ENCODE measurements at places on chromosomes 5 and 9.

DNA sequence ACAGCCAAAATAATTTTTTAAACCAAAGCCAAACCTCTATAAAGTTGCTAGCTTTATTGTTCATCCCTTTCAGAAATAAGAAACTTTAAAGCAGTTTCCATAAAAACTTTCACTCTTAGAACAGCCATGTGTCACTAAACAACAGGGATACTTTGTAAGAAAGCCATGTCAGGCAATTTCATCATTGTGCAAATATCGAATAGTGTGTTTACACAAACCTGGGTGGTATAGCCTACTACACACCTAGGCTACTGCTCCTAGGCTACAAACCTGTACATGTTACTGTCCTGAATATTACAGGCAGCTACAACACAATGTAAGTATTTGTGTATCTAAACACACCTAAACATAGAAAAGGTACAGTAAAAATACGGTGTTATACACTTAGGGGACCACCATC lies 59.9 kb downstream of the TLE1 start:
- no peak for DNase-seq

DNA sequence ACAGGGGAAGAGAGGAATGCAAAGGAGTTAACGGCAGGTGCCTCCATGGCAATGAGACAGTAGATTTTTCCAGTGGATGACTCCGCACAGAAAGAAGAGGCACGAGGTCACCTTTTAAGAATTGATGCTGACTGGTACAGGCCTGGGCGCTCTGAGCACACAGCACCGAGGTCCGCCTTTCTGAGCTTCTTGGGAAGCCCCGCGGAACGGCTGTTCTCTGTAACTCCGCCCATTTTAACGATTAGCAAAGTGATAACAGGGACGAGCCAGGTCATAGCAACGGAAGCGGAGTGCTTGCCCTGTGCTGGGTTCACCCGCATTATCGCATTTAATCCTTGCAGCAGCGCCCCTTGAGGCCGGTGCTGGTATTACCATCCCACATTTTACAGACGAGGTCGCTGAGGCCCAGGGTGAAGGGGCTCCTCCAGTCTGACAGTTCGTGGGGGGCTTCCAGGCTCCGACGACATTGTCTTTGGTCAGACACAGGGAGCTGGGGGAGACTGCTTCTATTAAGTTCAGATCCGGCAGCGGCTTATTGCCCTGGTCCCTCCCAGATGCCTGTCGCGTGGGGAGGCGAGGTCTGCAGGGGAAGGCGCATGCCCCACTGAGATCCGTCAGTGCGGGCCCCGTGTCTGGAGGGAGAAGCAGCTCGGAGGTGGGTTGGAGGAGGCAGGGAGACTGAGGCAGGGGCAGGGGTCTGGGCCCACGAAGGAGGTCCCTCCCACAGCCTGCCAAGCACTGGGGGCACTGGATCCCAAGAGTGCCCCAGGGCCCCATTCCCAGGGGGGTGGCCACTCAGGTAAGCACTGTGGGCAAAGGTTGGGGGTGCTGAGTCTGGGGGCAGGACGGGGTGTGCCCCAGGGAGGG lies 22.3 kb upstream of the HMCN2 start:
- DNase-seq = peak; percentile 79

DNA sequence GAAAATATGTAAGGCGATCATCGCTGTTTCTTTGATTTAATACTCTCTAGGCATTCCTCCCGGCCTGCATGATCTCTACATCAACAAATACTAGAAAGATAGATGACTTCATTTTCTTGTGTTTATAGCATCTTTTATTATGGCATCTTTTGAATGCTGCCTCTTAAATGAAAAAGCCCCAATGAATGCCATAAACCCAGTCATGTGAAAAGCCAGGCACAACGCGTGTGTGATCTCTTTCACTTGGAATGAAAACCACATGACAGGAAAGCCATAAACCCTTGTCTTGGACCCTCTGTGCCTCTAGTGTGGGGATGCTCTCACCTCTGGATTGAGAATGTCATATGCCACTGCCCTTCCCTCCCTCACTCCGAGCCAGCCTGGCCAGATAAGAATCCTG lies 476.2 kb downstream of the SEMA5A start:
- no peak for DNase-seq

GRCh38 chr5:140556438-140556837 lies 835 bp downstream of the SRA1 start:
- DNase-seq = no peak

- DNase-seq = no peak
These were observed 190.6 kb upstream of the MSX2 start for GRCh38 chr5:174533751-174534241.

GRCh38 chr9:27561685-27562084 lies 11.6 kb downstream of the C9orf72 start:
- no peak for DNase-seq

DNA sequence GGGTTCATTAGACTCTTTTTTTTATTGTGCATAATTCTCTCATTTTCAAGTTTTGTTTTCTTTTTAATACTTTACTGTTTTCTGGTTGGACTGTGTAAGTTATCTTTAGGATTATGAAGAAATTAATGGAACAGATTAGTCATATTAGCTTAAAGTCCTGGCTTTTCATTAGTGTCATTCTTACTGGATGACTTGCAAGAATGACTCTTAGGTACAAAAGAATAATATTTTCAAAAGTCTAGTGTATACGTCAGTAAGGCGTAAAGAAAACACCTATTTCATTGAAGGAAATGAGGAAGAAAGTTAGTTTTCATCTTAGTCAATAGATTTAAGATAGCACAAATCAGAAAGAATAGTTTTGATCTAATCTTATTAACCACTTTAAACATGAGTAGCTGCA lies 20.4 kb downstream of the UHRF2 start:
- peak; percentile 19 for DNase-seq

- DNase-seq = peak; percentile 82
These were observed 18.3 kb upstream of the NEK6 start for GRCh38 chr9:124239249-124240073.

DNA sequence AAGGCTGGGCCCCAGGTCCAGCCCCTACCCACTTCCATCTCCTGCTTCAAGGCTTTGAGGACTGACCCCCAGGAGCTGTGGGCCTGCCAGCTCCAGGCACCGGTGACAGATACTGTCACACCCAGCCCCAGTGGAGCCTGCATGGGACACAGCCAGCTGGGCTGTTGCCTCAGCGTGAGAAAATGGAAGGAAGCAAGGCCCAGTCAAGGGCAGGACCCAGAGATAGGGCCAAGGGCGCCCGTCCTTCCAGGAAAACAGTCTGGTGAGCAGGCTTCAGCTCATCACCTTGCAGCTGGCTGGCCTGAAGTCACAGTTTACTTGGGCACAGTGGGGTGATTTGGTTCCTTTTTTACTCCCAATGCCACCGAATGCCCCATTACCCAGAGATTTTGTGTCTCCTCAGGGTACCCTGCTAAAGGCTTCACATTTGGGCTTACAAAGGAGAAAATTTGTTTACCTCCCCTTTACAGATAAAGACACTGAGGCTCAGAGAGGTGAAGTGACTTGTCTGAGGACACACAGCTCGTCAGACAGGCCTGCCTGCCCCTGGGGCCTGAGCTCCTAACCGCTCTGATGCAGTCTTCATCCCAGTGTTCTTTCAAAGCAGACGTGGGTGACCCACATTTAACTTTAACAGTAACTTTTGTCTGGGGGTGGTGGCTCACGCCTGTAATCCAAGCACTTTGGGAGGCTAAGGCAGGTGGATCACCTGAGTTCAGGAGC lies 21.5 kb upstream of the WDR38 start:
- no peak for DNase-seq

- DNase-seq = peak; percentile 66
These were observed 5.3 kb downstream of the RALGDS start for GRCh38 chr9:133115604-133116345.

DNA sequence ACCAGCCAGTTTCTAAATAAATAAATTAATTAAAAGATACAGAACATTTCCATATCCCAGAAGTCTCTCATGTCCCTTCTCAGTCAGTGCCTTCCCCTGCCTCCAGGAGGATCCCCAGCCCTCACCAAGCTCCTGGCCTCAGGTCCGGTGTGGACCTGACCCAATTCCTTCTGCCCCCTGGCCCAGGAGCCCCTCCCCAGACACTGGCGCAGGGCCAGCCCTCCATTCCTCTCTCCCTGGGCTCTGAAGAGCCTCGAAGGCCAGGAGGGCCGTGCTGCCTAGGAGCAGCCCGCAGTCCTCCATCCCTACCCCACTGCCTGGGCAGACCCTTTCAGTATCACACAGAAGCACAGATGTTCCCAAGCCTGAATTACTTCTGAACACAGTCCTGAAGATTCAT lies 61.8 kb upstream of the BARHL1 start:
- DNase-seq = no peak

DNA sequence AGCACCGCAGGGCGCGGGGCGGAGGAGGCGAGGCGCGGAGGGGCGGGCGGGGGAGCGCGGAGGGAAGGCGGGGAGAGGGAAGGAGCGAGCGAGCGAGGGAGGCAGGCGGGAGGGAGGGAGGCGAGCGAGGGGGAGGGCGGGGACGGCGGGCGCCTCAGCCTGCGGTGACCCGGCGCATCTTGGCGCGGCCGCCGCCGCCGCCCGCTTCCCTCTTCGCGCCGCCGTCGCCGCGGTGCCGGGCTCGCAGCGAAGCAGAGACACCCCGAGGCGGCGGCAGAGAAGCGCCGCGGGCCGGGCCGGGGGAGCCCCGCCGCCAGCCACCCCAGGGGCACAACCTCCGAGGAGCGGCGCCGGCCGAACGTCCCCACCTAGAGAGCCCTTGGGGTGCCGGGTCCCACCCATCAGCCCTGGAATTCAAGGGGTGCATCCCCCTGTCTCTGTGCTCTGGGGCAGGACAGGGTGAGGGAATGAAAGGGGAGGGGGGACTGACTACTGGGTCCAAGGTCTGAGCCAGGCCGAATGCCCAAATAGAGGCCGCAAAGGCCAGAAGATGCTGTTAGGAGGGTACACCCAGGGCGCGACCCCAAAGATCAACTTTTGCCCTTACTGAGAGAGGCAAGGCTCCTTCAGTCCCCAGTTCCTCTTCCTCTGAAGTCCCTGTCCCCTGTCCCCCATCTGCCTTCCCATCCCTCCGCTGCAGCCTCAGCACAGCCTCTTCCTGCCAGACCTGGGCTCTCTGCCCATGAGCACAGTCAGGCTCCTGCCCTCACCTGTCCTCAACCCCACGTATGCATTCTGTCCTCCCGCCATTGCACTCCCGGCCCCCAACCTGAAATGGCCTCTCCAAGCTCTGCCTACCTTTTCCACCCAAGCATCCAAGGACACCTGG lies at the start of gene ADAMTS2:
ADAMTS2 (minus strand) TSS at position 29 of the 889 bp plus-strand sequence. CDS start 133 bp downstream, outside the sequence.
- no peak for DNase-seq

DNA sequence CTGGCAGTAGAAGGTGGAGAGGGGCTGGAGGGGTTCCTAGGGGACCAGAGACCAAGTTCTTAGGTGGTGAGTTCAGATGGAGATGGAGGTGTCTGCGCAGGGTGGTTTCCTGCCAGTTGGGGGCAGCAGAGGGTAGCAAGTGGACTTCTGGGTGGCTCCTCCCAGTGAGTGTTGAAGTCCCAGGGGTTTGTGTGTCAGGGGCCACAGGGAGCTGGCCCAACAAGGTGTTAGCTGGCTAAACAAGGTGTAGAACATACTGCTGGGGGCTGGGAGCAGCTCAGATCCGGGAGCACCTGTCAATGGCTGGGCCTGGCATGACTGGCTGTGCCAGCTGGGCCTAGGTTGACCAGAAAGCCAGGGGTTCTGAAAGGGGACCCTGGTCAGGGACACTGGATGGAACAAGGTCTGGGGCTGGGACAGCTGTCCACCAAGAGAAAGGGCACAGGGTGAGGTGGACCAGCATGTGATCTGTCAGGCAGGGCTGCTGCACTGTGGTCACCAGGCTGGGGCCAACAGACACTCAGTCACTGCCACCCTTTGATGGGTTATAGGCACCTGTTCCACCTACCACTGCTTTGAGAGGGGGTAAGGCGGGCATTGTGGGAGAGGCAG lies 35.6 kb downstream of the DAB2IP start:
- peak; percentile 64 for DNase-seq

GRCh38 chr9:72812559-72813111 lies 140.2 kb downstream of the ALDH1A1 start:
- DNase-seq = no peak

DNA sequence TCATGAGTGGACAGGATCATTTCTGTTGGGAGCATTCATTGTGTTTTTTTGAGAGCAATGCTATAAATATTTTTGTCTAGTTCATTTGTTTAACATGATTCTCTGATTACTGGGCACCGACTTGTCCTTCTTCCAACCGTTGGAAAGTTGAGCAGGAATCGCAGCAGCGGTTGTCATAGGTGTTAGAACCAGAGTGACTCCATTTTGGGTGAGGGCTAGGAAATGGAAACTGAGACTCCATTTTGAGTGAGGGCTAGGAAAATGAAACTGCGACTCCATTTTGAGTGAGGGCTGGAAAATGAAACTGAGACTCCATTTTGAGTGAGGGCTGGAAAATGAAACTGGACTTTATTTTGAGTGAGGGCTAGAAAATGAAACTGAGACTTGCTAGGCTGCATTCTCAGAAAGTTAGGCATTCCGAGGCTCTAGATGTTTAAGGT lies 100.6 kb downstream of the ICE1 start:
- peak; percentile 79 for DNase-seq

DNA sequence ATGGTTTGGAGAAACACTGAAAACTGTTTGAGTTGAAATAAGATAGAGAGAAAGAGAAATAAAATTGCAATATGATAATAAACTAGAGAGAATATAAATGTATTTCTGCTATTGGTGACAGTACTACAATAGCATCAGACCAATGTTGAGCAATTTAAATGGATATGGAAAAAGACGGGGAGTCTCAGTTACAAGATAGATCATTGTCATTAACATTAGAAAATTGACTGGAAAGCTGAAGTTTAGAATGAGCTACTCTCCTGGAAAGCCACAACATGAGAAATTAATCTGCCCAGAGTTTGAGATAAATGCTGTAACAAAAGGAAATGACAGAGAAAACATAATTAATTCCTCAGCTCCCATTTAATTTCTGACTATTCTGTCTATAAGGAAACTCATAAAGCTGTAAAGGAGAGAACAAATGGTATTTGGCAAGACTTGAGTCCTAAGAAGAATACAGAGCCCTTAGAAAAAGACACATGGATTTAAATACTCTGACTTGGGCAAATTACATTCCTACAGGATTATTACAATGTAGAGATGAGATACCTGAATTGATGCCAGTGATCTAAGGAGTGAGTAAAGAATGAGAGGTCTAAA lies 624.5 kb upstream of the CHD1 start:
- no peak for DNase-seq

GRCh38 chr9:16901590-16901989 lies 31.1 kb upstream of the BNC2 start:
- no peak for DNase-seq

- DNase-seq = no peak
These were observed 97.2 kb downstream of the ROR2 start for GRCh38 chr9:91852801-91853347.

DNA sequence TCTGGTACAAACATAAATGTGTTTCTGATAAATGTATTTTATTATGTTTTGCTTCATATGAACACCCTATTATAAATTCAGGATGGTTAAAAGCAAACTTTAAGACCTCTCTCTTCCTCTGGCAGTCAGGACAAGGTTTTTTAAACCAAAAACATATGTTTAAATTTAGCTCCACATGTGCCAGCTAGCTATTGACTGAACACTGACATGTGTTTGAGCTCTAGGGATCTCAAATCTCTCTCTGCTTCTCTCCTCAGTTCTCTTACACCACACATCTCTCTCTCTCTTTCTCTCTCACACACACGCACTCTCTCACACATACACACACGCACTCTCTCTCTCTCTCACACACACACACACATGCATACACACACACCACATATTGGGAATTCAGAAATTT lies 150.1 kb upstream of the RFX3 start:
- no peak for DNase-seq

Measured in B cell (primary cell).